ENCODE measurements at places on chromosomes 6 and 20.

DNA sequence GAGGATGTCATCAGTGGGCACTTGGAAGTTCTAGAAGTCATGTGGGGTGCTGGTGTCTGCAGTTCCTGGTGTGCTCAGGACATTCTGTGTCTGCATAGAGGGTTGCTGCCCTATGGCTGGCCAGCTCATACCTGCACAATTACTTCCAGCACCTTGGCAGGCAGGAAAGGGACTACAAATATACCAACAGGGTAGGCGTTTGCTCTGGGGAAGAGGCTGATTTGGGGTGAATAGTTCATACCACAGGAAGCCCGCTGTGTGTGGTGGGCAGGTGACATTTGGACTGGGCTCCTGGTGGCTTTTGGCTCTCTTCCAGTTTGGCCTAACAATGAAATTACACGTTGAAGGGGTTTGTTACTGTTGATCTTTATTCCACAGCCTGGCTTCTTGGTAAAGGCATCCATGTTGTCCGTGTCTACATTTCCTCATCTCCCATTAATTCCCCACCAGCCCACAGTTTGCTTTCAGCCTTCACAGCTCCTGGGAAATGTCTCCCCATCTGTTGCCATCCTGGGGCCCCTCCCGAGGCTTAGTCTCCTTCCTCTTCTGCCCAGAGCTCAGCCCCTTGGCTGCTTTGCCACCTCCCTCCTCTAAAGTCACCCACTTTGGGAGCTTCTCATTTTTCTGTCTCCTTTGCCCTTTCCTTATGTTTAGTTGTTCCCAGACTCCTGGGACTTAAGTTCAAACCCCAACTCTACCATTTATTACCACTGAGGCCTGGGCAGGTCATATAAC is 88.1 kb downstream of the RSPH3 start:
- no peak for DNase-seq

DNA sequence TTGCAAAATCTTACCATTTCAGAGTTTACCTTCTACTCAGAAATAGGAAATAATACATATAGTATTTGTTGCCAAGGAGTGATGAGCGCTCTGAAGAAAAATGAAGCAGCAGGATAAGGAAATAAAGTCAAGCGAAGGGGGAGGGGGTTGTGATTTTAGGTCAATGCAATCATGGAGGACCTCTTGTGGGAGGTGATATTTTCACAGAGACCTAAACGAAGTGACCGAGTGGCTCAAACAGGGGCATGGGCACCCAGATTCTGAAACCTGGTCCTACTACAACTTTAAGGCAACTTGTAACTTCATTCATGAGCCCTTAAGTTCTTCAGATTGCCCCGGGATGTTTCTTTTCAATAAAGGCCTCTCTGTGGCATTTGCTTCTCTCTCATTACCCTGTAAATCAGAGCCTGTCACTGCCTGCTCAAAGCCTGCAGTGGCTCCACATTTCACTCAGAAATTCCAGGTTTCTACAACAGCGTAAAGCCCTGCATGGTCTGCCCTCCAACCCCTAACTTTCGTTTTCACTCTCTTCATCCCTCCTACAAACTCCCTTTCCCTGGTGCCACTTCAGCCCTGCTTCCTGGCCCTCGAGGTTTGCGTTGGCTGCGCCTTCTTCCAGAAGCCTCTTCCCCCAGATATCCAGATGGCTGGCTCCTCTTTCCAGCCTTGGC is 162.7 kb downstream of the TBC1D7 start:
- no peak for DNase-seq

GRCh38 chr6:39614393-39614950 is 110.7 kb downstream of the KIF6 start:
- no peak for DNase-seq

GRCh38 chr6:67666177-67666964 is 968.7 kb upstream of the ADGRB3 start:
- DNase-seq, result no peak

DNA sequence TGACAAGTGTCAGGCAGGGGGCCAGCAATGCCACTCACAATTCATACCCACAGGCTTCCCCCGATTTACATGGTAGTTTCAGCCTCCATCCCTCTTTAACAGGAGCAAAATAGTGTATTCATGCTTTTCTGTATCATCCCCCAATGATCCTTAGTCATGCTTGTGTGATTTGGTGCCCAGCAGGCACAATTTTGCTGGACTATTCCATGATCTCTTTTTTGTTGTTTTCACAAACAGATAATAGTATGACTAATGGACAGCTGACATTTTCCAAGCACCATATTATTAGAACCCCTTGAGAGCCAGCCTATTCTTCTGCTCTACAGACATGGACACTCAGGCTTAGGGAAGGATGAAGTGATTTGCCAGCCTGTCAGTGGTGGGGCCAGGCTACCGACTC is 128.2 kb upstream of the RIPOR2 start:
- no peak for DNase-seq

- DNase-seq, result peak; percentile 15
These were observed 46.5 kb upstream of the SNAP25 start for GRCh38 chr20:10171864-10172751.

- DNase-seq, result no peak
These were observed 187.6 kb upstream of the RIMS1 start for GRCh38 chr6:71698702-71699101.

- no peak for DNase-seq
These were observed 118.8 kb downstream of the PHACTR3 start for GRCh38 chr20:59723108-59723500.

DNA sequence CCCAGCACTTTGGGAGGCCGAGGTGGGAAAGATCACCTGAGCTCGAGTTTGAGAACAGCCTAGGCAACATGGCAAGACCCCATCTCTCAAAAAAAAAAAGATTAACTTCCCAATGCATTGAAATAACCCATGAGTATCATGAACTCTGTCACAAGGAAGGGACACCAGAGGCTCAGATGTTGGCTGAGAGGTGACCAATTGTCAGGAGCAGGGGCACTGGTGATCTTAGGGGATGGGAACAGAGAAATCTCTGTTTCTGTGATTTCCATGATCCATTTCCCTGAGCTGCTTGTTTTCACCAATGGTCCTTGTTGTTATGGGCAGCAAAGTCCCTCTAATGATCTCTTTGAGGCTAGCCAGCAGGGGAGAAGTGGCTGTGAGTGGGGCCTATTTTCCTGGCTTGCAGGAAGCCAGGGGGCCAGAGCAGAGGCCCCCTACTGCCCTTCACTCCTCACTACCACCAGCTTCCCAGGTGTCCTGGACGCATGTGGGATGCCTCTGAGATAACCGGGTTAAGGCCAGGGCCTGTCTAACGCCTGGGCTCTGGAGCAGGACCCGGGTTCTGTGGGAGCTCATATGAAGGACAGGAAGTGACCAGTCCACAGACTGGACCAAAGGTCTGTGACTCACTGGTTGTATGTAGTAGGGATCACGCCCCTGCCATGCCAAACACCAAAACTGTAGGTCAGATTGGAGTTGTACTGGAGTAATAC is 54.4 kb downstream of the PCNA start:
- DNase-seq, result no peak

DNA sequence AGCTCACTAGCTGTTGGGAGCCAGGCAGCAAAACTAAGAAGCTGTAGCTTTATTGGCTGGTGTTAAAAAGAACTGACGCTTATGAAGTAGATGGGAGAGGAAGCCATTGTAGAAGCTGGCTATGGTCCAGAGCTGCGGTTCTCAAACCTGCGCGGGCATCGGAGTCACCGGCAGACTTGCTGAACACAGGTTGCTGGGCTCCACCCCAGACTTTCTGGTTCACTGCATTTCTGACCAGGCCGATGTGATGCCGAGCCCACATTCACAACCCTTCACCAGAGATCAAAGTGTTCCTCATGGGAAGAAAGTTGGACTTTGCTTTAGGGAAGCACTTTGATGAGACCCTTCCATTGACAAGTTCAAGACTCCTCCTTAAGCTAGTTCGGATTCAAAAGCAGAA is 231.6 kb downstream of the QKI start:
- no peak for DNase-seq

- peak; percentile 60 for DNase-seq
These were observed 4.8 kb upstream of the SOX4 start for GRCh38 chr6:21588481-21589351.

GRCh38 chr20:6599876-6600735 is 167.4 kb upstream of the BMP2 start:
- no peak for DNase-seq

GRCh38 chr6:105380634-105381033 is 22.2 kb downstream of the PREP start:
- DNase-seq, result no peak

- no peak for DNase-seq
These were observed 39.5 kb upstream of the REV3L start for GRCh38 chr6:111522393-111523020.

- DNase-seq, result no peak
These were observed 3.2 kb upstream of the REPS1 start for GRCh38 chr6:138991206-138991605.

DNA sequence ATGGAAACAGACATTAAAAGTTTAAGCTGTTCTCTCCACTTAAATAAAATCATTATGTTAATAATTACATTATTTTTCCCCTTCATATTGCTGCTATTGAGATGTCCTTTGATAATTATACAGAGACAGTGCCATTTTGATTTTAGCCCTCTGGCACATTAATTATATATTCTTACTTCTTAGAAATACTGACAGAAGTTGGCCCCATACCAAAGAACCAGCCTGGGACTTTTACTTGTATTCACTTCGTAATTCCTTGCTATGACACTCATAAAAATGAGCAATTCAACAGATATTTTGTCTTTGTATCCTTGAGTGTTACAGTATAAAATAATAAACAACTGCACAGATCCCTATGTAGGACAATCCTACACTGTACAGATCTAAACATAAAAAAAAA is 743.7 kb downstream of the TBC1D32 start:
- DNase-seq, result no peak

- DNase-seq, result no peak
These were observed 5.7 kb downstream of the COMMD7 start for GRCh38 chr20:32737371-32738223.

- no peak for DNase-seq
These were observed 14.9 kb downstream of the ULBP1 start for GRCh38 chr6:149978610-149979009.

DNA sequence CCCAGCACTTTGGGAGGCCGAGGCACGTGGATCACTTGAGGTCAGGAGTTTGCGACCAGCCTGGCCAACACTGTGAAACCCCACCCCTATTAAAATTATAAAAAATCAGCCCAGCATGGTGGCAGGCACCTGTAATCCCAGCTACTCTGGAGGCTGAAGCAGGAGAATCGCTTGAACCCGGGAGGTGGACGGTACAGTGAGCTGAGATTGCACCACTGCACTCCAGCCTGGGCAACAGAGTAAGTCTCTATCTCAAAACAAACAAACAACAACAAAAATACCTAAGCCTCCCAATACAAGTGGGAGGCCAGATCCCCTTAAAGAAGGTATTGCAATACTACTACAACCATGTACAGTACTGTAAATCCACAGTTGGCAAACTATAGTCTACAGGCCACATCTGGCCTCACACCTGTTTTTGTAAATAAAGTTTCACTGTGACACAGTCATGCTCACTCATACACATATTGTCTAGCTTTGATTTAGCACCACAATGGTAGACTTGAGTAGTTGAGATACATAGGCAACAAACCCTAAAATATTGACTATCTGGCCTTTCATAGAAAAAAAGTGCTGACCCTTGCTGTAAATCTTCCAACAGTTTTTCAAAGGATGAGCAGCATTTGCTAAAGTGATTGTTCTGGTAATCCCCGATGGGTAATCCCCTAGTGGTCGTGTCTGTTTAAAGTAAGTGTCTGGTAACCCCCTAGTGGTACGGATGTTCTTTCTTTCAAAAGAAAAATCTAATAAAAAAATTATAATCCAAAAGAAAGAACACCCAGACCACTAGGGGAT is 202.0 kb downstream of the RNGTT start:
- no peak for DNase-seq

DNA sequence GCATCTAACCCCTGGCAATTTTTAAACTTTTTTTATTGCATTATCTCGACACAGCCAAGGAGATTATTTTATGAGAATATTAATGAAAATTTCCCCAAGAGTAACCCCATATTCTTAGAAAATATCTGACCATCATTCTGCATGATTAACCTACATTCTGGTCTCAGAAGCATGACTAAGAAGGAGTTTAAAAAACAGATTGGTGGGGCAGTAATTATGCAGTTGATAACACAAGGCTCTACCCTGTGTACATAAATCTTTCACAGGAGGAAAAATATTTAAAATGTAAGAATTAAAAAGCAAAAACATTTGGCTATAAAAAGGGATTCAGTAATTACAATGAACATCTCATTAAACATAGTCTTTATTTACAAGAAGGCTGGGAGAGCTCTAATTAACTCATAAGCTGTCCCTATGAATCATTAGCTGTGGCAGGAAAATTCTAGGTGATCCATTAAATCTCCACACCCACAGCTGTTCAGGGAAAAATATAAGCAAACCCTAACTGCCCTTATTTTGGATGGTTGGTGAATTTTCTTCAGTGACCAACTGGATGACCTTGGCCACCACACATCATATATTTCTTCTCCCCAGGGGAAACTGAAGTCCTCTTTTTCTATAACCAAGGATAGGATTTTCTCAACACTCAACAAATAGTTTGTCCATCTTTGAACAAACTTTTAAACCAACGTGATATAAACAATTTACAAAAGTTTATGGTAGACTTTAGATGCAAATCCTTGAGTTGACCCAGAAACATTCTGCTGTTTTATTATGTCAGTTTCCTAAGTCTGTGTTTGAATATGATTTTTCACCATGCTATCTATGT is 59.5 kb downstream of the PDE7B start:
- DNase-seq, result no peak

- DNase-seq, result no peak
These were observed 51.5 kb upstream of the NXT1 start for GRCh38 chr20:23298926-23299672.

DNA sequence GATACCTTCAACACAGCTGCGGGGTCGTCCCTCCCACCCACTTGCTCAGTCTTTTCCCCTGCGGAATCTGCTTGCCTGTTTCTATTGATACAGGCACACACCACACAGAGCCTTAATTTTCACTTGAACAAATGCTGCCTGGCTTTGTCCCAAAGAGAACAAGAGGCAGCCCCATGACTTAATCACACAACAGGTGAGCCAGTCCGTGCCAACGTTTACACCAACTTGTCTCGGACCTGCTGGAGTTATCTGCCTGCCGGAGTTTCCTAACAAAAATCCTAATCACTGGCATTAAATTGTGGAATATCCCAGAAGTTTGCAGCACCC is 186.8 kb upstream of the RREB1 start:
- DNase-seq, result no peak

GRCh38 chr20:17896193-17896723 is 72.3 kb downstream of the SNX5 start:
- no peak for DNase-seq

DNA sequence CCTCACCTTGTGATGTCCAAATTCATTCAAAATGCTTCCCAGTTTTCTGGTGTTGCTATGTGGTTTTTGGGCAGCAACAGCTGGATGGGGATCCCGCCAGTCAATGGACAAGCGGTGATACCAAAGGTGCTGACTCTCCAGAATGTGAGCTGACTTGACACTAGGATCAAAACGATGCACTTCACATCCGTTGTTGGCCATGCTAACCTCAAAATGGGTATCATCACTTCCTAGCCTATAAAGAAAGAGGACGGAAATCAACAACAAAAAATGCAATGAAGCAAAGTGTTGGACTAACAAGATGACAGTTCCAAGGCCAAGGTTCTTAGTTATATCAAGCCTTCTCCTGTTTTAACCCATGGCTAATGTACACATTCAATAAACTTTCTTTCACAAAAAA is 59.2 kb downstream of the METTL24 start:
- no peak for DNase-seq

- no peak for DNase-seq
These were observed 44.5 kb upstream of the PHACTR3 start for GRCh38 chr20:59559863-59560262.
